Body of pancreas (tissue), 4 donors: ENCODE measurements at places on chromosomes 1 and 21. TPM values are rescaled to one million over a fixed set of nuclear protein-coding genes. Genes with fewer than 3 reads are reported as not detected.

The AADACL3 gene
- not detected for total RNA-seq

The KRTAP11-1 gene
- total RNA-seq: not detected

DNA sequence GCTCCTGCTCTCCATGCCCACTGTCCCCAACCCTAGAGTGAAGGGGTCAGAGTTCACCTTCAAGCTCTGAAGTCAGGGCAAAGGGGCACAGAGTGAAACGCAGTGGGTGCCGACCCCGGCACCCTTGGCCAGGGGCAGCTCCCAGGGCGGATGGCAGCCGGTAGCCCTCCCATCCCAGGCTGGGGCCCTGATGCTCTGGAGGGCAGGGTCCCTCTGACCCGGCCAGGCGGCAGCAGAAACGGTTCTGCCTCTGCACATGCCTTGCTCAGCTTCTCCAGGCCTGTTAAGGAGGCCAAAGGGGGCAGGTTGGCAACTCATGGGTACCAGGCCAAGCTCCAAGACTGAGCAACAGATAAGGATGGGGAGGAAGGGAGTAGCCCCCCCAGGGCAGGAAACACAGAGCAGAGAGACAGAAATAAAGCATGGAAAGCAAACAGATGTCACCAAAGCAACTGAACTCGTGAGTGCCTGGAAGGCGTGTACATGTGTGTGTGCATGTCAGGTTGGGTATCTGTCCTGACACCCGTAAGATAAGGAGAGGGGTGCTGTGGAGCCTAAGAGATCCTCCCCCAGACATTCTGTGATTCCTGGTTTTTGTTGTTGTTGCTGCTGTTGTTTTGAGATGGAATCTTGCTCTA, 112.3 kb upstream of the IFFO2 start:
- no peak for DNase-seq
- H3K36me3 ChIP-seq: no peaks in the 10 kb centered on the region
- H3K4me1 ChIP-seq: peaks cover 75% of the 10 kb centered on the region
- no peak overlapping the region for H3K4me3 ChIP-seq
- no peaks in the 10 kb centered on the region for H3K27me3 ChIP-seq

The NID1 gene
- total RNA-seq: 58.0 TPM

The RGS16 gene
- total RNA-seq: 3.9 TPM
